ENCODE measurements at places on chromosomes 12 and 14.
A peak's percentile ranks its signal among the peaks of the same experiment; 100 is the strongest.

DNA sequence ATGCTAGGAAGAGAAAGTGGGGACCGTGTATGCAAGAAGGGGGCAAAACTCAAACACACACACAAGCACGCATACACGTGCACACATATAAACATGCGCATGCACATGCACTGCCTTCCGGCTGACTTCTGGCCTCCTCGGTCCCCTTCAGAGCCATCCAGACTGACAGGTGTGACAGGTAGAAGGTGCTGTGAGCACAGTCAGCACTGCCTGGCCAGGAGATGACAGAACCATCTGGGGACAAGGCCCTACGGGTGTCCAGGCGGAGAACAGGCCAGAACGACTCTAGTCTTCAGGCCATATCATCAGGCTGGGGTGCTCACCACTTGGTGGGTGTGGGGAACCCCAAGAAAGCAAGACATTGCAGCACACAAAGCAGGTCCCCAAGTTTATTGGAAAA is 7.3 kb downstream of the KRT83 start:
- no peak for DNase-seq

DNA sequence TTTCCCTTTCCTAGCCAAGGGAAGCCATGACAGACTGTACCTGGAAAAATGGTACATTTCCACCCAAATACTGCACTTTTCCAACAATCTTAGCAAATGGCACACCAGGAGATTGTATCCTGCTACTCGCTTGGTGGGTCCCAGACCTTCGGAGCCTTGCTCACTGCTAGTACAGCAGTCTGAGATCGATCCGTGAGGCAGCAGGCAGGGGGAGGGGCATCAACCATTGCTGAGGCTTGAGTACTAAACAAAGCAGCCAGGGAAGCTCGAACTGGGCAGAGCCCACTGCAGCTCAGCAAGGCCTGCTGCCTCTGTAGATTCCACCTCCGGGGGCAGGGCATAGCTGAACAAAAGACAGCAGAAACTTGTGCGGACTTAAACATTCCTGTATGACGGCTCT is 218.8 kb downstream of the LRIG3 start:
- no peak for DNase-seq

- no peak for DNase-seq
Measured at GRCh38 chr12:45939759-45940158, 50.6 kb downstream of the SCAF11 start.

DNA sequence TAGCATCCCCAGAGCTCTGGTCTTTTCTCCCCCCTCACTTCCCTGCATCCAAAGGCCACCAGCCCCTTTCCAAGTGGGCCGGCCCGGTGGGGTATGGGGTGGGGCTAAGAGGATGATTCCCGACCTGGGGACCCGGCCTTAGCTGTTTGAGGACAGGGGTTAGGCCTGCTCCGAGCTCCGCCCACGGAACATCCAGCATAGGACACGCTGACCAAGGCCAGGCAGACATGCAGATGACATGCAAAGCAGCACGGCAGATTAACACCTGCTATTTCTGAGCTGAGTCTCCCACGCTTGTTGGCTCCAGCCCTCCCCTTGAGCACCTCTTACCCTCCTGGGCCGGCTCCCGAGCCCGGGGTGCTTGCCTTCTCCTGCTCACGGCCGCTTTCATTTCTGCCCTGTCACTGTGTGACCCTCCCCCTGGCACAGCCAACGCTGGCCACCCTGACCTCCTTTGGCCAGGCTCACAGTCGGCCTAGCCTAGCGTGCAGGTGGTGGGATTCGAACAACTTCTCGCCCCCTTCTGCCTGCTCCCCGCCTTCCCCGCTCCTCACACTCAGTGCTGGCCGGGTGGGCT is 40.2 kb downstream of the TEAD4 start:
- no peak for DNase-seq

- DNase-seq, result no peak
Measured at GRCh38 chr12:121093487-121093891, 39.2 kb upstream of the P2RX7 start.

DNA sequence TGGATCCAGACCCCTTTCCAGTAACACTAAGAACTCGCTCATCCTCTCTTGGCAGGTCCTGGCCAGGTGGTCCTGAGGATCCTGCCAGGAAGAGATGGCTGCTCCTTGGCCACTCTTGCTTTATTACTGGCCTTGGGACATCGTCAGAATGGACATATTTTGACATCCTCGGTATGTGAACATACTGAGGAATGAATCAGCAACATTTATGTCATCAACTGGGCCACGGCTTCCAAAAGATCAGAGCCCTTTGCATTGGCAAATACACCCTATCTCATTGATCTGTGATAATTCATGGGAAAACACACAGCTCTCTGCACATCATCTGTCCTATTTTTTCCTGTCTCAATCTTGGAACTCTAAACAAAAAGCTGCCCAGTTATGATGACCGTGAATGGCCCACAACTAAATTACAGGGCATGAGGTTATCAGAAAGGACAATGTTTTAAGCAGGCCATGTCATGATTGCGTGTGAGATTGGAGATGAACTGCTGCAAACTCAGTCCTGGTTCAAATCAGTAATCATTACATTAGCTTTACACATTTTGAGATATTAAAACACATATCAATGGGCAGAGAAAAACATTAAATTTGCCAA is 1325.8 kb downstream of the AACS start:
- no peak for DNase-seq

- DNase-seq, result no peak
Measured at GRCh38 chr14:65185829-65186228, 83.5 kb upstream of the MAX start.

GRCh38 chr12:4860741-4861140 is 49.0 kb upstream of the KCNA1 start:
- DNase-seq, result no peak

- DNase-seq, result no peak
Measured at GRCh38 chr14:30252151-30252550, 306.8 kb upstream of the G2E3 start.

GRCh38 chr14:68955851-68956179 is 23.3 kb downstream of the ACTN1 start:
- DNase-seq, result no peak

DNA sequence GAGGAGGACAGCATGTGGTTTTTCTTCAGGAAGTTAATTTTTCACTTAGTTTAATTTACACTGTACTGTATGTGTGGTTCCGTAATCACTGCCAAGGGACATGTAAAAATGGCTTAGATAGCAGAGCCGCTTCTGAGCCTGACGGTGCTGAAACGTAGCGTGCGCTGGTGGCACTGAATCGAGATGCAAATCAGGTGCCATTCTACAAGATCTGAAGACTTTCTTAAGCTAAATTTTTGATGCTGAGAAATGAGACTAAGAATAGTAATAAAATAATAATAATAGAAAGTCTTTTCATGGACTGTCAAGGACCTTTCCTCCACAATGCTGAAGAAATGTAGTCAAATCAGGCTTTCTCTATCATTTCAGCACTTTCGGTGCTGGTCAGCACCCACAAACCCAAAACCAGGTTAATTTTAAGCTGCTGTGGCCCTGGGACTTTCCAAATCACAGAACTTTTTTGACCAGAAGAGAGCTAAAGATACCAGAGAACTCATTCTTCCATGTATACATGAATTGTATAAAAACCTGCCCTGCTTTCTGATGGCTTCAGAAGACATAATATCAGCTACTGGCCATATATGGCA is 183.3 kb upstream of the LMO3 start:
- DNase-seq, result no peak

GRCh38 chr12:131052063-131052781 is 98.5 kb downstream of the ADGRD1 start:
- DNase-seq, result no peak

GRCh38 chr14:75917946-75918335 is 63.9 kb downstream of the TGFB3 start:
- no peak for DNase-seq

- DNase-seq, result no peak
Measured at GRCh38 chr12:113299619-113300237, 35.2 kb downstream of the SLC8B1 start.

DNA sequence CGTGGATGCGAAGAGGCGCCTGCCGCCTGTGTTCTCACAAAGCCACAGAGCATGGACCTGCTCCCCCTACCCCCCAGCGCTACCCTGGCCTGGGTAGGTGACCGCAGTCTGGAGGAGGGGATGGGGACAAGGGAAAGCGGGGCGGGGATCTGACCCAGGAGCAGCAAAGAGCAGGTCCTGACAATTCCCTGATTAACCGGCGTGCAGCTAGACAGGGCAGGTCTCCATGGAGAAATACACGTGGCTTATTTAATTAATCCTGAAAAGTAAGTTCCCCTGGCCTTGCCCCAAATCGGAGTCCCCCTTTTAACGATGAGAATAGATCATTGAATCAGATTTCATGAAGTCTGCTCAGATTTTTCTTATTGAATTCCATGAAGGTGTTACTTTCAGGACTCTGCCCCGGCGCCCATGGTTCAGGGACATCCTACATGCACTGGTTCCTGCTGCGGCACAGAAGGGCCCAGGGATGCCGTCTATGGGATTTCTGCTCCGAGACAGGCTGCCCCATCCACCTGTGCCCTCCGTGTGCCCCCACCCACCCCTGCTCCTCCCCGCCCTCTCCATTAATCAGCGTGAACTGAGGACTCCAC is 251.0 kb upstream of the SFSWAP start:
- DNase-seq, result no peak

DNA sequence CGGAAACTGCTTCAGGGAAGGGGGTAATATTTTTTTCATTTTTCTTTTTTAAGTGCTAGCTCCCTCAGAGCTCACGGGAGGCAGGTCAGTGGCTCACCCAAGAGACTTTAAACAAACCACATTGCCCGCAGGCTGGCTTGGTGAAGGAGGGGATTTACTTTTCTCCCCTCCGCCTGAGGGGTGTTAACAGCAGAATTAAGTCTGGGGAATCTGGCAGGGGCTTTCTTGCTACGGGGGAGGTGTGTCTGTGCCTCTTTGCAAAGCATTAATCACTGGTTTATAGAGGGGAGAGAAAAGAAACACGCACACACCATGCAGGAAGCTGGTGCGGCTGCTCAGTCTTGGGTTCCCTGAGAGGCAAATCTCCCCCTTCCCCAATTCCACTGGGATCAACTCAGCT is 26.2 kb upstream of the TBX3 start:
- no peak for DNase-seq

GRCh38 chr14:102606296-102606695 is 13.8 kb downstream of the RCOR1 start:
- DNase-seq, result no peak

GRCh38 chr12:48994224-48995085 is 4.7 kb downstream of the DDN start:
- no peak for DNase-seq

DNA sequence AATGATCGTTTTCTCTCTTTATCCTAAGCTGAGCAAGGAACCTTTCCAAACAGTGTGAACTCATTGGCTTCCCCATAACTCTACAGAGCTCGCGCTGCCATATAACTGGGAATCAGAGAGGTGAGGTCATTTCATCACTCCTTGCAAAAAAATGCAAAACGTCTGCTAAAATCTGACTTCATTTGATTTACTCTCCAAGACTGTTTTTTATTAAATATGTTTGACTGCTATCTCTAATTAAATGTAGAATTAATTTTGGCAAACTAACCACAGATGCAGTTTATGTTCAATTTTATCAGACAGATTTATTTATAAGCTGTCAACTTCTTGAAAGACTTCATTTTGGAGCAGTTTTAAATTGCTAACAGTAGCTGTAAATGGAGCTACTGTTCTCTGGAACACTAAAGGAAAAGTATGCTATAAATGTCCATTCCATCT is 131.6 kb upstream of the SOX5 start:
- no peak for DNase-seq

DNA sequence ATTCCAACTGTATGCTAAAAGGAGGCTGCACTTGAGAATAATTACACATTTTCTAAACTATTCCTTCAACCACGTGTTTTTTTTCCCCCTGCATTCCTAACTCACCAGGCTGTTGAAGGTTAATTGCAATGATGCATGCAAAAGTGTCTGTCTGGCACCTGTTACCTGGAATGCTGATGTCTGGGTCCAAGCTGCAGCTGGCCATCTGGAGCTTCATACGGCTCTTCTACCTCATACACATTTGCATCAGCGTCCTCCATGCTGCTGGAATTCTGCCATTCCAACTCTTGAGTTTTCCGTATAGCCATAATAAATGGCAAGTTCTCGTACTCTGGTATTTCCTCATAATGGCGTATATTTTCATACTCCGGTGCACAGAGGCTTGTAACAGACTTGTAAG is 8.6 kb downstream of the FGD6 start:
- no peak for DNase-seq

DNA sequence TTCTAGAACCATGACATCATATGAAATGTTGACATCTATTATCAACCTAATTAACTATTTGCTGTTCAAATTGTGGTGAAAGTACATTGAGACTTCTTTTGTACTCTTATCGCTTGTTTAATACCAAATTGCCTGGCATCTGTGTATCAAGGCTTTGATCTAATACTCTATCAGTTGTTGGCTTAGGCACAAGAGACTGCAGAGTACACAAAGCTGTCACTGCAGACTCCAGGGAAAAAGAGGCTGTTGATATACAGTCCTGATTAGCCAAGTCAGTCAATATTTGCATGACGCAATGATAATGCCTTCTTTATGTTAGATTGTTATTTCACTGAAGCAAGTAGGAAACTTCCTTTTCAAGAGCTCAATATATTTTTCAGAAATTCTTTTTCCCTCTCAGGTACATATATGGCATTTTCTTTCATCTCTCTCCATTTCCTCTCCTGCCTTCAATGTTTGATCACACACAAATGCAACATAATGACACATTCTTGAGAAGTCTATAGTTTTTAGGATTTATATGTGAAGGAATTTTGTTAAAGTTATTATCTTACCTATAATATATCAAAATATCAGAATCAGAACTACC is 32.3 kb upstream of the PTCSC3 start:
- DNase-seq, result peak; percentile 57

DNA sequence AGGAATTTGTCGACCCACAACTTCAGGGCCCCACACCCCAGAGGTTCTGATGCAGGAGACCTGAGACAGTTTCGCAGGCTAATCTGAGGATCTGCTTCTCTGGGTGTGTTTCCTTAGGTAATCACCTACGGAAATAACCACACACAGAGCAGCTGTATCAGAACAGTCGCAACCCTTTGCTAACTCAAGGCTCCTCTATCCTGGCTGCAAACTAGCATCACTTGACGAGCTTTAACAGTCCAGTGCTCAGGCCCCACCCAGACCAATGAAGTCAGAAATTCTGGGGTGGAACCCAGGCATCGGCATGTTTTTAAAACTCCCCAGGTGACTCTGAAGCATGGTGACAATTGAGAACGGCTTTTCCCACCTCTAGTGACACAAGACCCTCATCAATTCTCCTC is 20.7 kb downstream of the SLC7A7 start:
- DNase-seq, result no peak

GRCh38 chr12:11939223-11939622 is 131.5 kb upstream of the BCL2L14 start:
- no peak for DNase-seq

DNA sequence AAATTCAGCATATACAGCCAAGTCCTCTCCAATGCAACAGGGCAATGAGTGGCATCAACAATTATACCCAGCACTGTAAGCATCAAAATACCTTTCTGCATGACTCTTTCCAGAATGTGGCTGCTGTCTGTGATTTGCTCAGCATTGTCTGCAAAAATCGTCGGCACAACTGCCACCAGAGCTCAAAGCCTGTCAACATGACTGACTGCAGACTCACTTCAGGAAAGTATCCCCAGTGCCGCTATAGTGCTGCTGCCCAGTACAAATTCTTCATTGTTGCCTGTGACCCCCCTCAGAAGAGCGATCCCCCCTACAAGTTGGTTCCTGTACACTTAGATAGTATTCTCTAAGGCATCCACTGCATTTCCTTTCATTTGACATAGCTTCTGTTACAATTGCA is 735 bp downstream of the RNASE6 start:
- DNase-seq, result no peak

- no peak for DNase-seq
Measured at GRCh38 chr14:54650959-54651351, 84.0 kb downstream of the SAMD4A start.

- no peak for DNase-seq
Measured at GRCh38 chr12:41485203-41485602, 297.1 kb downstream of the PDZRN4 start.
